ENCODE measurements at places on chromosomes 7 and 10.

DNA sequence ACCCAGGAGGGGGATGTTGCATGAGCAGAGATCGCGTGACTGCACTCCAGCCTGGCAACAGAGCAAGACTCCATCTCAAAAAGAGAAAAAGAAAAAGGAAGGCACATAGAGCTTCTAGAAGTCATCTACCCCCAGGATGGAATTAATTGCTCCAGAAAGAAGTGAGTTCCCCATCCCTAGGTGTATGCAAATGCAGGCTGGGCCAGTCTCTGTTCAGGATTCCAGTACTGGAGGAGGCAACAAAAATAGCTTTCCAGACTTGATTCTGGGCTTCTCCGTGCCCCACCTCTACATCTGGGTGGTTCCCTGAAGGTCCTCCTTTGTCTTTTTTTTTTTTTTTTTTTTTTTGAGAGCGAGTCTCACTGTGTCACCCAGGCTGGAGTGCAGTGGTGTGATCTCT lies 28.6 kb downstream of the CASTOR2 start:
- no peak for DNase-seq

DNA sequence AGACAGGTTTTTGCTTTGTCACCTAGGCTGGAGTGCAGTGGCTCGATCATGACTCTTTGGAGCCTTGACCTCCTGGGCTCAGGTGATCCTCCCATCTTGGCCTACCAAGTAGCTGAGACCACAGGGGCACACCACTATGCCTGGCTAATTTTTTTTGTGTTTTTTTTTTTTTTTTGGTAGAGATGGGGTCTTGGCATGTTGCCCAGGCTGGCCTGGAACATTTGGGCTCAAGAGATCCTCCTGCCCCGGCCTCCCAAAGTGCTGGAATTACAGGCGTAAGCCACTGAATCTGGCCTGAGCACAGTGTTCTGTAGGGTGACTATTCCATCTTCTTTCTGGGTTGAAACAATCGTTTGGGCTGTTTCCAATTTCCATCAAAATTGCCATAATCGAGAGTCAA lies 1.5 kb upstream of the MUC3A start:
- no peak for DNase-seq

- no peak for DNase-seq
These were observed 731.0 kb upstream of the GALNT17 start for GRCh38 chr7:70400829-70401380.

- no peak for DNase-seq
These were observed 1.6 kb downstream of the CAMK1D start for GRCh38 chr10:12350925-12351324.

- no peak for DNase-seq
These were observed 329.0 kb downstream of the ACTR3B start for GRCh38 chr7:153088601-153089000.
